NCI-H524 (cell line): ENCODE measurements at places on chromosomes 7 and 10.

- DNase-seq: peak; percentile 18
Measured at GRCh38 chr7:29146888-29147609, 712 bp upstream of the CPVL start.

- no peak for DNase-seq
Measured at GRCh38 chr7:157235357-157236333, 96.9 kb downstream of the UBE3C start.

GRCh38 chr7:137791930-137792329 lies 54.8 kb downstream of the DGKI start:
- no peak for DNase-seq

GRCh38 chr10:70540789-70541360 lies 61.7 kb downstream of the PRF1 start:
- DNase-seq: no peak

DNA sequence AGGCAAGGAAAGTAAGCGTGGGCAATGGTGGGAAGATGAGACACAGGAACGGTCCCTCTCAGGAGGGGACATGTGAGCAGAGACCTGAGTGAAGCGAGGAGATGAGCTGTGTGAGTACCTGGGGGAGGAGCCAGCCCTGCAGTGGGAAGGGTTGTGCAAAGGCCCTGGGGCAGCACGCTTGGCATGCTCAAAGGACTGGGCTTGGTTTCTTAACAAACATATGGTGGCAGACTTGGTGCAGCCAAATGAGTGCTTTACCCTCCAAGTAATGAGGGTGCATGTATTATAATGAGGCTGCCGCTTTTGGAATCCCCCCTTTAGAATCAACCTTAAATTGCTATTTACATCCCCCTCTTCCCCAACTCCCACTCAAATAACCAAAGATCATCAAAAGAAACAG lies 152.7 kb upstream of the FRMD4A start:
- DNase-seq: no peak

- DNase-seq: no peak
Measured at GRCh38 chr7:132430861-132431822, 145.1 kb downstream of the PLXNA4 start.

- peak; percentile 48 for DNase-seq
Measured at GRCh38 chr7:157568770-157569584, 232.2 kb downstream of the DNAJB6 start.

DNA sequence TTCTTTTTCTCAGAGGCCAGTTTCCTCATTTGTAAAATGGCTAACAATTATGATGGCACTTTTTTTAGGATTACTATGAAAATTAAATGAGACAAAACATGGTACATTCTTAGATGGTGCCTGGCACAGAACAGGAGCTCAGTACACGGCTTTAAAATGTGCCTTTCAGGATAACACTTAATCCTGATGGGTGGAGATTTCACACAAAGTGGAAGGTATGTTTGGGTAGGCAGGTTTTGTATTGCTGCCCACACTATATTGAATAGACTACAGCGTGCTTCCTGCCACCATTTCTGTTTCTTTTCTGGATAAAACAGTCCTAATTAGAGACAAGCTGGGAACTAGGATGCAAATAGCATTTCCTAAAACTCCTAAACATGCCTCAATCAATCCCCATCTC lies 22.0 kb upstream of the IMPDH1 start:
- DNase-seq: no peak

DNA sequence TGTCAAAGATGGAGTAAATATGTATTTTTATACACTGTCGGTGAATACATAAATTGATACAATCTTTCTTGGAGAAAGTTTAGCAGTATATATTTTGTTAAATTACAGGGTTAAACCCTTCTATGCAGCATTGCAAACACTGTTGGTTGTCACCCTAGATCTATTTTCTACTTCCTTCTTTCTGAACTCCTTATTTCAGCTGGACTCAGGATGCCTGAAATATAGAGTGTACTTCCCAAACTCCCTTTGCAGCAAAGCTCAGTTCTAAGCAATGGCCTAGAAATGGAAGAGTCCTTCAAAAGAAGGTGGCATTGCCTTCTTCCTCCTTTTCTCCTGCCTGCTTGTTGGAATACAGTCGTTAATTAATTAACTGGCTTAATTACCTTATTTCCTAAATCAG lies 20.6 kb downstream of the CUBN start:
- no peak for DNase-seq

DNA sequence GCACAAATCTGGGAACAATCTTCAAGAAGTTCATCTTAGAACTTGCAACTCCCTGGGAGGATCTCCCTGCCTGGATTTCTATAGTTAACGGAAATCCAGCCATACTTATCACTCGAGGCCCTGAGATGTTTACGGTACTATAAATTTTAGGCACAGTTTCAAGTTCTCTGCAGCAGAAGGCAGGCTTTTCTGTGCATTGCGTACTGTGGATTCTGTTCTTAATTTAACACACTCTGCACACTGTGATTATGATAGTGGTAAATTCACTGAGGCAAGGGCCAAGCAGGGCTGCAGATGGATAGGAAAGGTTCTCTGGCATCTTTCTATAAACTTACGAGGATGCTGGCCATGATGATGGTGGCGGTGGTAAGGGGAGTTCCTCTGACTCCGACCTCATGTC lies 10.6 kb downstream of the INHBA start:
- DNase-seq: no peak

DNA sequence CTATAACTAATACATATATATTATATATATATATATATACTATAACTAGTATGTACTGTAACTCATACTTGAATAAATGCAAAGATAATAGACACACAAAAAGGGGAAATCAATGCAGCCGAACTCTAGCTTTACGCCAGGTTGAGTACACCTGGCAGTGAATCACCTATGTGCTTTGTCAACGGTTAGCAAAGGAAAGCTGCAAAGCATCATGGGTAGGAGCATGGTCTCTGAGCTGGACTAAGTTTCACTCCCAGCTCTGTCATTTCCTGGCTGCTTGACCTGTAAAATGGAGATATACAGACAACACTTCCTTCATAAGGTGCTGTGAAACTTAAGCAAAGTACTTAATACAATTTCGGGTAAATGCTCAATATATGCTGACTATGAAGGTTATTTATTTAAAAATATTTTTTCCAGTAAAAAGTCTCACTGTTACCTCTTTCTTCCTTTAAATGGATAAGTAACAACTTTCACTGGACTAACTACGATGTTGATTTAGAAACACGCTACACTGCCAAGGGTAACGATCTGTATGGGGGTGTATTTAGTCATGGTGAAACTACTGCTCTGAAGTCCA lies 61.7 kb upstream of the ITGA8 start:
- no peak for DNase-seq

DNA sequence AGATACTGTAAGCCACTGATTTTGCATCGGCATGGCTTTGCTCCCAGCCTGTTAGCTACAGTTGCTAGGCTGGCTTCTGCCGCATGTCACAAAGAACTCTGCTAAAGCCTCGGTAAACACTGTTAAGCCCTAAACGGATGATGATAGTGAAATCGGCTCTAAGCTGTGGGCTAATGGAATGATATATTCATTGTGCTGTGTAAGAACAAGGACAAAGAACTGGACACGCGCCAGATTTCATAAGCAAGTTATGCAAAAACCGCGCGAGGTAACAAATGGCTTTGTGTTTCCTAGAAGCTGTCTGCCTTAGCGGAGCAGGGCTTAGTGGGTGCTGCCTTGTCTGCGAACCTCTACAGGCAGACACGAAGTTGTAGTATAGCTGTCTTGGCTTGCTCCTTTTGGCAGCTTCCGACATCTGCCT lies 331.3 kb upstream of the COBL start:
- peak; percentile 60 for DNase-seq

DNA sequence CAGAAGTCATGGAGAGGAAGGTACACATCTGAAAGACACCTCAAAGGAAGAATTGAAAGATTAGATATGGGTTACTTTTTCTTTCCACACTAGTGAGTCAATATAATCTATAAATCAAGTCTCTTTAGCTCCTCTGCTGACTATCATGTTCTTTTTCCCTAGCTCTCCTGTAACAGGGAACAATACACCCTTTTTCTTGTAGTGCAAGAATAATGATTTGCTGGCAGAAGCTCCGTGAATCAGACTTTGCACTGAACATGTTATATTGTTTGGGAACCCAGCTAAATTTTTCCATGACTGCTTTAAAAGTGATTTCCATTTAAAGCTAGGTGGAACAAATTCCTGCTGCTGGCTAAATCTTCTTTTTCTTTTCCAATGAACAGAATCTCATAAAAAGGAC lies 756.6 kb upstream of the C7orf33 start:
- DNase-seq: no peak

GRCh38 chr7:102322202-102322715 lies 34.0 kb downstream of the SPDYE6 start:
- DNase-seq: no peak

- no peak for DNase-seq
Measured at GRCh38 chr7:116588225-116588624, 63.4 kb downstream of the CAV1 start.
